ENCODE measurements at places on chromosomes 2 and 18.

GRCh38 chr2:150459281-150459680 is 28.2 kb downstream of the RND3 start:
- no peak for DNase-seq

DNA sequence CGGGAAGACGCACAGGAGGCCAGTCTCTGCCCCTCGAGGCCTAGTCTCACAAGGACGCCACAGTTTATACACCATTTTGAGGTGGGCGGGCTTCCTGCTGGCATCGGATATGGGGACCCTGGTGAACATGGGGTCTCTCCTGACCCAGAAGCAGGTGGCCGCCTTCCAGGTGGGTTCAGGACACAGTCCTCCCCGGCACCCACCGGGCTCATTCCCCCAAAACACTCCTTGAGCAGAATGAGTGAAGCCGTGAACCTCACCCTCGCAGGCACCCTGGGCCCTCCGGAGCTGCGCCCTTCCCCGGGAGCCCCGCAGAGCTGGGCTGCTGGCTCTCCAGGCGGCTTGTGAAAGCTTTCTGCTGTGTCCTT is 6.5 kb downstream of the NFATC1 start:
- DNase-seq = no peak

DNA sequence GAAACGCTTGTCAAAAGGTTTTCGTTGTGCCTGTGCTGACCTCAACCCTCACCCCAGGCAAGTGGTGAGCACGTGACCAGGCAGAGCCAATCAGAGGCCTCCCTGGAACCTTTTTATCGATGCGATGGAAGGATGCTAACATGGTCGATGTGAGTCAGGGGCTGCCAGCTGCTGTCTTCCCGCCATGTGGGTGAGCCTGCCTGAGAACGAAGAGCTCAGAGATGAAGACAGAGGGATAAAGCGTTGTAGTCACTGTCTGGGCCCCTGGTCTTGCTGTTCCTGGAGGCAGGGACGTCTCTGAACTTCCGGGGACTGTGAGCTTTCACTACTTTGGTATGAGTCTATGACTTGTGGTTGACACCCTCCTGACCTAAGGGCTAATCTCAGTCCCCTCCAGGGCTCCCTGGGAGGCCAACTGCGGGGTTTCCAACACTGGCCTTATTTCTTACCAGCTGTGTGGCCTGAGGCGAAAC is 18.6 kb downstream of the DNMT3A start:
- peak; percentile 32 for DNase-seq

- DNase-seq = no peak
These were observed 14.1 kb downstream of the ZNF407 start for GRCh38 chr18:74611765-74612164.

GRCh38 chr2:103153580-103154284 is 391.9 kb downstream of the TMEM182 start:
- DNase-seq = no peak

- no peak for DNase-seq
These were observed 24.3 kb downstream of the KLHL29 start for GRCh38 chr2:23409248-23409647.

- DNase-seq = no peak
These were observed 8.3 kb upstream of the RNF103 start for GRCh38 chr2:86631846-86632485.

GRCh38 chr2:48419884-48420511 is 110.0 kb upstream of the STON1 start:
- no peak for DNase-seq

- no peak for DNase-seq
These were observed 254.2 kb downstream of the EN1 start for GRCh38 chr2:118593257-118593656.

GRCh38 chr2:96499061-96499960 is 5.8 kb downstream of the NEURL3 start:
- DNase-seq = no peak

DNA sequence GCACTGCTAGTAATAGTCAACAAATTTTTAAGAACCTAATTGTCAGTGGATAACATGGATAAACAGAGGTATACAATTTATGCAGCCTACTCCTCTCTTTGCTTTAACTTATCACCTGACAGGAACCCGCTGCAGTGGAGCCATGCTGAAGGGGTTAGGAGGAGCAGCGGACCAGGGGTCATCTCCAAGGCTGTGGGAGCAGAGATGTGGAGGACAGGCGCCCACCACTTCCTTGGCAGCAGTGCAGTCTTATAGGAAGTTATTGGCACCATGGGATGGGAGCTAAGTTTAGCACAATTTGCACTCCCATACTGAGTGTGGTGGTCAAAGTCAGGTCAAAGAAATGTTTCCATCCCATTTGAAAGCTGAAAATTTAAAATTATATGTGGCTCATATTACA is 35.6 kb downstream of the HDLBP start:
- no peak for DNase-seq

GRCh38 chr2:231196592-231196991 is 1.8 kb upstream of the ARMC9 start:
- DNase-seq = no peak

DNA sequence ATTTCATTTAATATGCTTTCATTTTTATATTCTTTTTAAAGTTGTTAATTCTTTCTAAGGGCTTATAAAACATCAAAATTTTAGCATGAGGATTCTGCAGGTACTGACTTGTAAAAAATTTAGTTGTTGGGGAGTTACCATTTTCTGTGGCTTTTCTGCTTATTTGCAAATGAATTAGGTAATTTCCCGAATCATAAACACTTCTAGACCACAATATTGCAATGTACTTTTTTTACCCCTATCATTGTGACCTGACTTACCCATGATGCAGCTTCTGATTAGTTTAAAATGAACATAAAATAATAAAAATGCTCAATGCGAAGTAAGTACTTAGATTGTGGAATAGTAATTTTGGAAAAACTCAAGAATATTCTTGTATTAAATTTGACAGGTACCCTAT is 11.4 kb downstream of the ARL6IP6 start:
- no peak for DNase-seq

GRCh38 chr2:9311488-9311887 is 104.9 kb downstream of the ASAP2 start:
- DNase-seq = no peak

DNA sequence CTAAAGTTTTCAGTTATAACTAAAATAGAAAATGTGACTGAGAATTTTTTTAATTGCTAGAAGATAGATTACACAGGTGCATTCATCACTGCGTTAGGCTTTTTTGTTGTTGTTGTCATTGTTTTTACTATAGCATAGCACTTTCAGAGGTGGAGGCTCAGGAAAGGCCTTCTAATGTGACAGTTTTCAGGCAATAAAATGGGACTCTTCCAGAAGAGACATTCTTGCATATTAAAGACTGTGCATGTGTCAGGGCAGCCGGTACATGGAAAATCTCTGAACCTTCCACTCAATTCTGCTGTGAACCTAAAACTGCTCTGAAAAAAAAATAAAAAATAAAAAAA is 175.2 kb downstream of the METTL4 start:
- no peak for DNase-seq

DNA sequence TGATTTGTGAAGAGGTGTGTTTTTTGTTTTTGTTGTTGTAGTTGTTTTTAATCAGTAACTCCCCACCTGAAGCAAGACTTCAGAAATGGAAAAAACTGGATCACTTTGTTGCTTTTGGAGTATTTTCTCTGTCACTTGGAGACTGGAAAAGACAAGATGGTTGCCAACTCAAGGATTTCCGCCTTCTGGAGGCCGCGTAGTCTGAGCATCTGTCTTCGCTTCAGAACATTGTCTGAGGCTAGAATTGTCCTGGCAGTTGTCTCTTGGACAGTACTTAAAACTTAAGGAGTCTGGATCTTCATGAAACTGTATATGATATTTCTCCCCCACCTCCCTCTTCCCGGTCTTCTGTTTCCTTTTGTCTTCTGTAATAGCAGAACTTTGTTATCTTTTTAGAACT is 67.7 kb downstream of the ARHGAP28 start:
- no peak for DNase-seq

- DNase-seq = no peak
These were observed 171.0 kb downstream of the HRH4 start for GRCh38 chr18:24631243-24632025.

- DNase-seq = no peak
These were observed 391.2 kb upstream of the HNRNPA3 start for GRCh38 chr2:176821350-176821749.

DNA sequence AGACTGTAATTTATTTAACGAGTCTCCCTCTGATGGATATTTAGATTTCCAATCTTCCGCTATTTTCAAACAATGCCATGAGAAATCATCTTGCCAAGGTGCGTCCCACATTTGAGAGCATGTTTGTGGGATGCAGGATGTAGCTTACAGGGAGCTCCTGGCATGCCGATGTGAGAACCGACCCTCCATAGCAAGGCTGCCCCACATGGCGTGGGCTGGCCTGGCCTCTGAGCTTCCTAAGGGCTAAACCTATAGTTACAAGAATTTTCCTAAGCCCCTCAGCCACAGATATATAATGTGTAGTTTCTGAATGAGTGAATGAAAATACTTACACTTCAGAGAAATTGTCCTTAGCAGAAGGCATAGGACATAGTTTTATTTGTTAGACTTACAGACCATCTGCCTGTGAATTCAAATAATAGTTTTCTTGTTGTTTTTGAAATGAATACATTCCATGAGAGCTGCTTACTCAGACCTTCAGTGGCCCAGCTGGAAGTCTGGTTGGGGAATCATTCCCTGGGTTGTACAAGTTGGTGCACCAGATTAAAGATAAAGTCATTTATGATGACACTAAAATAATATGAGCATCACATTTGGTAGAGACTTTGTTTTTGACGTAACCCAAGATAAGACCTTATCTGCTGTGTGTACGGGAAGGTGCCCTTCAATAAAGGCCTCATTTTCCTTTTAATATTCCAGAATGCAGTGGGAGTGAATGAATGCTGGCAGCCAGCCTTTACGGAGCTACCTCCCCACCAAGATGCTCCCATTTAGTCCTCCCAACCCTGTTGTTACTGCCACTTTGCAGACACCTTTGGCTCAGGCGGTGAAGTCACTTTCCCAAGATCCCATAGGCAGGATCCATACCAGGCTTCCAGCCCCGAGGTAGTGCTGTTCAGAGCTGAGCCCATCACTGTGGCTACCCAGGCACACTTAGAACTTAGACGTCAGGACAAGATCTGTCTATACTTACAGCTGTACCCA is 107.1 kb downstream of the GLI2 start:
- DNase-seq = no peak

GRCh38 chr2:84846041-84846663 is 34.7 kb downstream of the TRABD2A start:
- DNase-seq = peak; percentile 23

- DNase-seq = no peak
These were observed 36.5 kb downstream of the NAB1 start for GRCh38 chr2:190685333-190685732.

GRCh38 chr2:65349863-65350262 is 82.5 kb downstream of the SPRED2 start:
- DNase-seq = no peak

DNA sequence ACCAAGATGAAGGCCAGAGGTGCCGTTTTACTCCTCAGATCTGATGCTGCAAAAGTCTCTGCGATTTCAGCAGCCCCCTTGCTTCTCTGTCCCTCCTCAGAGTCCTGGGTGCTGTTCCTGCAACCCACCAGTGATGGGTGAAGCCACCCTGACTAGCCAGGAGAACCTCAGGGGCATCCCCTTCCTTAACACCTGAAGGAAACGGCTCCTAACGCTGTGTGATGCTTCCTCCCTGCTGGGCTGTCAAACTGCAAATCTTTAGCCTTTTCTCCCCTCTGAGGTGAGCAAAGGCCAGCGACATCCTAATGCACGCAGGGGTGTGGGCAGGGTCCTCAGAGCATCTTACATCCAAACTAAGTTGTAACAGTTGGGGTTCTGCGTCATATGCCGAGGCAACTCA is 24.8 kb downstream of the CHST10 start:
- DNase-seq = no peak

DNA sequence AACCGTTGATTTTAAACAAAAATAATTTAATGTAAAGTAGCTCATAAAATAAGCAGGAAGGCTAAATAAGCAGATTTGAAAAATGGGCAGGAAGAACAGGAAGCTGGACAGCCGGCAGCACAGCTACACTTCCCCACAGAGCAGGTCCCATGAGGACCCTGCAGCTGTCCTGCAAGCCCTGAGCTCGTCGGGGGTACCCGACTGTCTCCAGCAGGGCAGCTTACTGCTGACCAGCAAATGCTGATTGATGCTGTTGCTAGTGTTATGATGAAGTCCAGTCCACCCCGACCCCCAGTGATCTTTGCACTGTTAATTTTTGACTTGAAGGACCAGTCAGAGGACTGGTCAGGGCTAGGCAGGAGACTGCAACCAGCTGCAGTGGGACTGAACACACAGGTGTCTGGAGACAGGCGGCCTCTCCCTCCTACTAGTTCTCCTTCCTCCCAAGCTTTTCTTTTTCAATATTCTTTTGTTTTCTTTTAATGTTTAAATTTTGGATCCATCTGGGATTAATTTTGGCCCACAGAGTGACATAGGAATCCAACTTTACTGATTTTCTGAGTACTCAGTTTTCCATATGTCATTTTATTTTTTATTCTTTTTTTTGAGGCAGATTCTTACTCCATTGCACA is 27.7 kb downstream of the POLE4 start:
- DNase-seq = no peak

DNA sequence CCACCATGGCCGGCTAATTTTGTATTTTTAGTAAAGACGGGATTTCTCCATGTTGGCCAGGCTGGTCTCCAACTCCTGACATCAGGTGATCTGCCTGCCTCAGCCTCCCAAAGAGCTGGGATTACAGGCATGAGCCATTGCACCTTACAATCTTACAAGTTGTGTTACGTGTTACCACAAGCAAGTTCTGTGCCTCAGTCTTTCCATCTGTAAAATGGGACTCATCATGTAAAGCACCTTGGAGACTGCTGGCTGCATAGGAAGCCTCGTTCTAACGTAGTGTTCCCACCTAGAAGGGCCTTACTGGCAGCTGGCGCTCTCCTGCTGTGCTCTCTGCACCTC is 10.0 kb downstream of the DNAJB2 start:
- no peak for DNase-seq

- DNase-seq = no peak
These were observed 16.6 kb upstream of the STK17B start for GRCh38 chr2:196187898-196188458.

GRCh38 chr2:165508927-165509326 is 39.4 kb downstream of the CSRNP3 start:
- DNase-seq = no peak

DNA sequence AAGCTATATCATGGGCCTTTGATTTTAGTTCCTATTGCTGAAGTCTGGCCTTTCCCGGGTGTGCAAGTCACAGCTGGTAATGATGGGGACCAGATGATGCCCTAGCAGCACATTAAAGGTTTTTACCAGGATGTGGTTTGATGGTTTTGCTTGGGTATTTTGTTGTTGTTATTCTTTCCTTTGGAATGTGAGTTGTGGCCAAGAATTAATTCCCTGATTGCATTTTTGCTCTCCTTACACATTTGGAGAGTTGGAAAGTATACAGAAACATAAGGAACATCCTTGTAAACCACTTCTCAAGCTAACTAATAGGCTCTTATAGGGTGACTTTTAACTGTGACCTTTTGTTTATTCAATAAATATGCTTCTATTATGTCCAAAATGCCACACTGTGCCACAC is 154.1 kb upstream of the MMADHC start:
- no peak for DNase-seq
